ENCODE measurements at places on chromosomes 2 and 18.
A peak's percentile ranks its signal among the peaks of the same experiment; 100 is the strongest.

DNA sequence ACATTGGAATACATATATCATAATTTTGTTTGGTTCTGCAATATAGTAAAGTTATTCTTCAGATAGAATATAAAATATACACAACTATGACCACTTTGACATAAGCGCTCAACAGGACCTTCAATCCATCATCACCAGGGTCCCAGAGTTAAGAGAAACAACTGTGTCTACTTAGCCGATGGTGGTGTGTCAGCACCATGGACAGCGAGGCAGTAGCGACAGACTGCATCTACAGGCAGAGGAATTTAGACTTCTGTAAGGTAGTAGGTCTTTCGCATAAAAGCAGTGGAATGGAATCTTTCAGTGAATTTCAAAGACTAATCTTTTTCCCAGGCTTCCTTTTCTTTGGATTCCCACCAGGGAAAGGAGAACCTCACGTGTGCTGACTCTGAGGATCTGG is 20.5 kb upstream of the LRPPRC start:
- peak; percentile 92 for DNase-seq

DNA sequence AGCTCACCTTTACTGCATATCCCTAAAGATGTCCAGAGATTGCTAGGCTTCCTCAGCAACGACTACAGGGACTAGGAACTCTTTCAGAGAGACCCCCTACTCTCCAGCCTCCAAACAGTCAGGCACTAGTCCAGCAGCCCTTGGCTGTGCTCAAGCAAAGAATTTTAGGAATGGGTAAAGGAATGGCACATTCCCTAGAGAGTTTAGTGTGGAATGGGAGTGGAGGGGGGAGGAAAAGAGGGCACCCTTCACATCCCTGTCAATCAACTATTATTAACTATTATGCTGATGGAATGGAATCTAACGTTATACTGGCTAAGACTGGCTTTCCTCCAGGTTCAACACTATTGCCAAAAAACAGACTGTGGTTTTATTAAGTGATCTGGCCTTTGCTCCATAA is 64.8 kb downstream of the IKZF2 start:
- peak; percentile 70 for DNase-seq

GRCh38 chr2:189511210-189511959 is 69.2 kb downstream of the SLC40A1 start:
- no peak for DNase-seq

DNA sequence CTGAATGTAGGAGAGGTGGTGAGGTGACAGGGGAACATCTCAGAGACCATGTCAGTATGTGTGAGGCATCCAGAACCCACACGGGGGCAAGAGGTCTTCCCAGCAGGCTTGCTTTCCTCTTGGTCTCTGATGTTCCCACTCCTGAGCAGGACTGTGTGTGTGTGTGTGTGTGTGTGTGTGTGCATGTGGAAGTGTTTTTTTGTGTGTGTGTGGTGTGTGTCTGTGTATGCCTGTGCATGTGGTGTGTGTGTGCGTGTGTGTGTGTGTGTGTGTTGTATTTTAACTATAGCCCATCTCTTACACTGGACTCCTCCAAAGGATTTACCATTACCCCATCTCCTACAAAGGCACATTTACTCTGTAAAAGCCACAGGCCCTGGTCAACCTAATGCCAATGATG is 40.4 kb downstream of the SLC4A5 start:
- DNase-seq: no peak

GRCh38 chr18:50695431-50696176 is 124.2 kb downstream of the MRO start:
- no peak for DNase-seq

DNA sequence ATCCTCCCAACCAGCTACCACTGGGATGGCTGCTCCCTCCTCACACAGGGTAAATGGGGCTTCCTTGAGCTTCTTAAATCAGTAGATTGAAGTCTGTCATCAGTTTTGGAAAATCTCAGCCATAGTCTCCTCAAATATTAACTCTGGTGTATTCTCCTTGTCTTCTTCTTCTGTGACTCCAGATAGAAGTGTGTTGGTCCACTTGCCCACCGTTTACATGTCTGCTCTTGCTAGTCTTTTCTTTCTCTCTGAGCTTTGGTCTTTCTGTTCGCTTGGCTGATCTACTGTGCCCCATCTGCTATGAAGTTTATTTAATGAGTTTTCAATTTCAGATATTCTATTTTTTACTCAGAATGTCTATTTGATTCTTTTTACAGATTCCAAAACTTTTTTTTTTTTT is 281.7 kb upstream of the HDAC4 start:
- no peak for DNase-seq

DNA sequence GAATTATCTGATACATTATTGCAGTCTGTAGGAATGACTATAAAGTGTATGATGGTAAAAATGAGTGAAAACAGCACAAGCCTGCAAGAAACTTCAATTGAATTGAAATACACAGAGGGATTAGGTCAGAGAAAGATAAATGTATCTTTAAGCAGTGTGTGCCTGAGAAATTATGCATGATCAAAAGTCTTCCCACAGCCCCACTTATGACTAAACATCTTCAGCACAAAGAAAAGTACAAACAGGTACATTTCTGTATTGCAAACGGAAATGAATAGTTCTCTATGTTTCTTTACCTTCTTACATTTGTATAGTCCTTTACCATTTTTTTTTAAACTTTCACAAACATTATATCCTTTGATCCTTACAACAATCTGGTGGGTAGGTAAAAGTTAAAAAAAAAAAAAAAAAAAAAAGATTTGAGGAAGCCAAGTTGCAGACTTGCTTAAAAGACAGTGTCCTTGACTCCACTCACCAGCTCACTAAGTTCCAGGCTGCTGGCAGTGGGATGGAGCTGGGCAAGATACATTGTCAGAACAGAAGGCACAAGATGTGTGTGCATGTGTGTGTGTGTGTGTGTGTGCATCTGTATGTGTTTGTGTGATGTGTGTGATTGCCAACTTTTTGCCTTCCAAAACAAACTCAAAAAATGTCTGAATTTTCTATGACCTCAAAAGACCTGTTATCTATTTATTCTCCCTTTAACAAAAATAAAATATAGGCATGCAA is 423.7 kb upstream of the ACVR2A start:
- no peak for DNase-seq

DNA sequence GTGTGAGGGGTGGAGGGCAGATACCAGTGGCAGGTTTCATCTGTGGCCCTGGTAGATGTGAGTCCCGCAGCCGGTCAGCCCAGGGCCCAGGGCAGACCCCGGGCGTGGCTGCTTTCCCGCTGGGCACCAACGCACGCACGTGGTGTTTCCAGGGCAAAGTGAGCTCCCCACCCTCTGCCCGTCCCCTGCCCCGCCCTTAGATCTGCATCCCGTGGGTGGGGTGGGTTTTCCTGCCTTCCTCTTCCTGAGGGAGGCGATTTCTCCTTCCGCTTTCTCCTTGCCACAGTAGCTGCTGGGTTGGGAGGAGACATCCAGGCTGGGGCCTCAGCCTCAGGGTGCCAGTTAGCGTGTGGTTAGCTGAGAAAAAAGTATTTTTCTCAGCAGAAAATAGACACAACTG is 49.6 kb downstream of the ODC1 start:
- no peak for DNase-seq

GRCh38 chr2:164186591-164186990 is 434.7 kb downstream of the GRB14 start:
- DNase-seq: no peak

- DNase-seq: no peak
Observed at GRCh38 chr2:217231212-217231611, 371.3 kb upstream of the TNP1 start.

GRCh38 chr2:75525434-75526310 is 35.1 kb downstream of the EVA1A start:
- no peak for DNase-seq

GRCh38 chr2:42562474-42563144 is 5.8 kb upstream of the MTA3 start:
- DNase-seq: no peak

- no peak for DNase-seq
Observed at GRCh38 chr2:101827246-101827645, 129.7 kb downstream of the MAP4K4 start.

DNA sequence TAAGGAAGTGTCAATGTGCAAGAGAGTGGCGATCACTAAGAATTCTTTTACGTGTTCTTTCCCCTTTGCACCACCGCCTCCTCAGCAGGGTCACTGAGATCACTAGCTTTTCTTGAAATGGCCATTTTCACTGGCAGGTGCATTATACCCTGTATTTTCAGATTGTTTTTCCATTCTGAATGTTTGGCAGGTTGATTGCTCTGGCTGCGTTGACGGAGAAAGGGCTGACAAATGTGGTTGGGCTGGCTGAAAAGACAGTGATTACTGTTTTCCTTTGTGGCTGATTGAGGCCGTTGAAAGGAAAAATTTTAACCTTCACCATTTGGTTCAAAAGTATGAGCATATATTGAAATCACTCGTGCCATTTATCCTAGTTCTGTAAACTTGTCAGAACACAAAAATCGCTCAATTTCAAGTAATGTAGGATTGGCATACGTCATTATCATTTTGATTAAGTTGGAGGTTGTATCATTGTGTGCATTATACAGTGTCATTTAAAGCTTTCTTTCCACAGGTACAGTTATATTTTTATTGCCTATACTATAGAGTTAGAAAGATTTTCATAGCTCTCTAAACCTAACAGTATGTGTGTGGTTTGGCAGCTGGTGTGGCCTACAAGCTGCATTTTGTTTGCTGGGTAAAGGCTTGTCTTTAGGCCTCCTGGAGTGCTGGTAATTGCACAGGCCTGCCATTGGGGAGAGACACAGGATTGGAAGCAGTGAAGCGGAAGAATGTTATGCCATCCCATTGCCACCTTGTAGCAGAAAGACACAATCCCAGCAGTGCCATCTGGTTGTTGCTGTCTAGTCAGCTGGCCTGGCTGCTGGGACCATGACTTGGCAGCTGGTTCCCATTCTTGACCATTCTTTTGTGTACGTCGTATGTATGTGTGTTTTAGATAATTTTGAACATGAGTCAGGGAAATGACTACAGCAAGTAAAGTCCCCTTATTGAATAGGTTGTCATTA is 36.7 kb downstream of the DYNC1I2 start:
- DNase-seq: peak; percentile 68

- DNase-seq: no peak
Observed at GRCh38 chr2:28828382-28828781, 17.7 kb downstream of the SPDYA start.

GRCh38 chr2:68726608-68727367 is 7.8 kb upstream of the ARHGAP25 start:
- DNase-seq: no peak

DNA sequence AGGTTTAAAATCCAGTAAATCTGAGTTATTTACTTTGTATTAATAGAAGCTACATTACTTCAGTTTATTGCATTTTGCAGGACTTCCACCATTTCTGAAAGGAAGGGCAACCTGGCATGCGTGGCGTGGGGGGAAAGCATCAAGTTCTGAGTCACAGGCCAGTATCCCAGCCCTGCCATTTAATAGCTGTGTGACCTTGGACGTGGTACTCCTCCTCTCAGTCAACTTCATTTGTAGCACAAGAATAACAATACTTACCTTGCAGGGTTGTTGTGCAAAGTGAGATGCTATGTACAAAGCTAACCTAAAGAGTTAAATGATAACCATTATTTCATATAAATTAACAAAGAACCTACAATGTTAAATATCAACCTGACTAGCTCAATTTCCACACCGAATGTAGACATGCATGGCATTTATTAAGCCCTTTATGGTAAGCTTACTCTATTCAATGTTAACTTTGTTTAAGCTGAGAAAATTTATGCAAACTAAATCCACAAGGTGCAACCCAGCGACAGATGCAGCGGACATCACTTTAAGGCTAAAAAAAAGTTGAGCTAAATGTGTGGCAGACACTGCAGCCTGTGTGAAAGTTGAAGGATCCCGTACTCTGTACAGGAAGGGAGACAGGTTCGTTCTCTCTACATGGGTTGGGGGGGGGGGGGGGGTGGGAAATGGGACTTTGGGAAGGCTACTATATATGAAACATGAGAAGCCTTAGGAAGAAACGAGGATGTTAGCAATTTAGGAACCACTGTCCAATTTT is 17.2 kb upstream of the STPG4 start:
- DNase-seq: no peak

DNA sequence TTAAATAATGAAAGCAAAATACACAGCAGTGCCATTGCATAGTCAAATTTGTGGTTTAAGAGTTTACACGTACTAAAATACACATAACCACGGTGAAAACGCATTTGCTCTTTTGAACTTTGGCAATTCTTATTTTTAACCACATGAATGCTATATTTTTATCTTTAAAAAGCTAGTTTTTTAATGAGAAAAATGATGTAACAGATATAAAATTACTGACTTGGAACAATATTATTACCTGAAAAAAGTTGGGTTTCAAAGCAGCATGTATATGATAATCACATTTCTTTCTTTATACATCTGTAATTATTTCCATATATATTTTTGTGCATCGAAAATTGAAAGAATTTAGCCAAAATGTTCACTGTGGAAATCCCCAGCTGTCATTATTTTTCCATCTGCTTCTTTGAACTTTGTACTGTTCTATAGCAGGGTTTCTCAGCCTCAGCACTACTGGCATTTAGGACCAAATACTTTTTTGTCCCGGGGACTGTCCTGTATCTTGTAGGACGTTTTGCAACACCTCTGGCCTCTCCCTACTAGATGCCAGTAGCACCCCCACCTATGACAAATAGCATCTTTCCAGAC is 75.9 kb upstream of the CAB39 start:
- peak; percentile 22 for DNase-seq

- no peak for DNase-seq
Observed at GRCh38 chr2:136020831-136021230, 35.4 kb upstream of the DARS1 start.

DNA sequence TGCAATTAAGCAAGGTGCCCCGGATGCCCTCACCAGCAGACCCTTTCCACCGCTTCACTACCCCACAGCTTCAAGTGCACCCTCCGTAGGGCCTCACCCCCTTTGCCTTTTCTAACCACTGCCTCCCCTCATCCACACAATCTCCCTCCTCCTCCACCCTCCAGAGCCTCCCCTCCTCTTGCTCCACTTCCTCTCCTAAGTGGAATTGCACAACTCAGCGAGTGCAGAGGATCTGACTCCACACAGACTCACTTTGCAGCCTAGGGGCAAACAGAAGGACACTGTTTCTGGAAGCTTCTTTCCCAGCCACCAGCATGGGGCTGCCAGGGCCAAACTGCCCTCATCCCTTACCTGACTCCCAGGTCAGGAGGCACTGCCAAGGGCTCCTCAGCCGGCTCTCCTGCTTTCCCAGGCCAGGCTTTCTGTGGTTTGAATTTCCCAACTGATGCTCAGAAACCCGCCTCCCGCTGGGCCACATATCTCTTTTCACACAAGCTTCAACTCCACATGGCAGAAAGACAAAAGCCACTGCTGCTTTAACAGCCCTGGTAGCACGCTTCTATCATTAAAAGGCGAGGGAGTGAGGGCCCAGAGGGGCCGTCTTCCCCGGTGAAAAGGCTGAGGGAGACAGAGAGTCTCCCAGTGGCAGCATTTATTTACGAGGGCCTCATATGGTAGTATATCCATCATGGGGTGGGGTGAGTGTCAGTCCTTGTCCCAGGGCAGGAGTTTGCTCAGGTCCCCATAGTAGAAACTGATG is 74.7 kb upstream of the MGAT4A start:
- peak; percentile 68 for DNase-seq

GRCh38 chr2:21033237-21034155 is 10.4 kb downstream of the APOB start:
- peak; percentile 2 for DNase-seq
